Stimulated activated CD4-positive, alpha-beta T cell treated with anti-CD3 and anti-CD28 coated beads, TNF-alpha, amount 100 ng/mL, for 4 hours (primary cell): ENCODE measurements at places on chromosomes 3 and 15.

GRCh38 chr3:71688121-71688520, 37.1 kb downstream of the EIF4E3 start:
- no peak for DNase-seq

DNA sequence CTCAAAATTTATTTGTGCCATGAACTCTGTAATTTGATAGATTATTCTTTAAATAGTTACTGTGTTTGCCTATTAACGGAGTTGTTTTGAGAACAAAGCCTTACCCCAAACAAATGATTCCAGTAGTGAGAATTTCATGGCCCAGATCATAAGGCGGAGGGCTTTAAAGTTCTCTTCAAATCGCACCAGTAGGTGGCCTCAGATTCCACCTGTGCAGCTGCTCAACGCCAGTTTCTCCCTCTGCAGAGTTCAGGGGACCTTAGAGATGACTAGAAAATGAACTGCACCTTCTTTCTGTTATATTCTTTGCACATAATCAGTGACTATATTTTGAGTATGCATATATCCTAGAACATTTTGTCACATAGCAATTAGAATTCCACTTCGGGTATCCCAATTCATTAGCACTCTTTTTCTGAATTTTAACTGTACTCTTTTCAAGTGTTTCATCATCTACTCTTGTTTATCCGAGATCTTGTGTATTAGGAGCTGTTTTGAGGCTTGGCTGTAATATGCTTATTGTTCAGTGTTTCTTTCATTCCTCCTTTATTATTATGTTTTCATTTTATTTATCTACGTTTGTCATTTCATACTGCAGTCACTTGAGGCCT, 232.6 kb upstream of the CHRM5 start:
- no peak for DNase-seq

- DNase-seq: no peak
These were observed 323.3 kb downstream of the CTNNB1 start for GRCh38 chr3:41522612-41523011.

DNA sequence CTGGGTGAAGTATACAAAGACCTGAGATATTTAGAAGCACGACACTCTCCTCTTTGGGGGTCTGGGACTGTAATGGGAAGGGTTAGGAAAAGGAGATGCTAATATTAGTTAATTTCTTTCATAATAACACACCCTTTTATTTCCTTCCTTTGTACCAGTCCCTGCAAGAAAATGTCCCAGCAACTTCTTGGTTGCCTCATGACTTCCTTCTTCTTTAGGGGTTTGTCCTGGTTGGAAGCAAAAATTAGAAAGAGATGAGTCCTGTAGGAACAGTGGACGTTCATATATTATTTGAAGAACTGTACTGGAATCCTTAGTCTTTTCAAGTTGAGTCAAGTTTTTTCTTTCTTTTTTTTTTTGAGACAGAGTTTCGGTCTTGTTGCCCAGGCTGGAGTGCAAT, 227.8 kb upstream of the TBL1XR1 start:
- no peak for DNase-seq

- DNase-seq: no peak
These were observed 195.6 kb downstream of the RPLP1 start for GRCh38 chr15:69648212-69648611.

GRCh38 chr3:62817678-62818077, 57.5 kb downstream of the CADPS start:
- DNase-seq: no peak

GRCh38 chr3:196096382-196096953, 14.6 kb upstream of the TFRC start:
- no peak for DNase-seq

DNA sequence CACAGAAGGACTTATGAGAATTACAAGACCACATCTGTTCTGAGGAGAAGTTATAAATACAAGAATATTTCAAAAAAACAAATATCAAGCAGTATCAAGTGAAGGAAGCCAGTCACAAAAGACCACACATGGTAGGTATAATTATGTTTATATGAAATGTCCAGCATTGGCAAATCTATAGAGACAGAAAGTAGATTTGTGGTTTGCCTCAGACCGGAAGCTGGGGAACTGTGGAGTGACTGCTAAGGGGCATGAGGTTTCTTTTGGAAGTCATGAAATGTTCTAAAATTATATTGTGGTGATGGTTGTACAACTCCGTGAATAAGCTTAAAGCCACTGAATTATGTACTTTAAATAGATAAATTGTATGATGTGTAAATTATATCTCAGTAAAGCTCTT, 136.9 kb downstream of the FRMD5 start:
- DNase-seq: no peak

DNA sequence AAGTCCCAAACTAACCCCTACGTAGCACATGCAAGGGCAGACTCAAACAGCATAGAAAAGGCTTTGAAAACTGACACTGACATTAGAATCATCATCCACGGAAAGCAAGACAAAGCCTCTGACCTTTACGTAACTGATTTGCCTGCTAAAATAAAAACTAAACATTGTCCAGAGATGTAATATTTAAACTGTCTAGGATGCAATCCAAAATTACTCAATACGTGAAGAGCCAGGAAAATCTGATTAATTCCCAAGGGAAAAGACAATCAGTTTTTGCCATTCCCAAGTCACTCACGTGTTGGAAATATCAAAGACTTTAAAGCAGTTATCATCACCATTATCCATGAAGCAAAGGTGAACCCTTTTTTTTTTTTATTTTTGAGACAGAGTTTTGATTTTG, 13.3 kb upstream of the IQCF1 start:
- DNase-seq: no peak

DNA sequence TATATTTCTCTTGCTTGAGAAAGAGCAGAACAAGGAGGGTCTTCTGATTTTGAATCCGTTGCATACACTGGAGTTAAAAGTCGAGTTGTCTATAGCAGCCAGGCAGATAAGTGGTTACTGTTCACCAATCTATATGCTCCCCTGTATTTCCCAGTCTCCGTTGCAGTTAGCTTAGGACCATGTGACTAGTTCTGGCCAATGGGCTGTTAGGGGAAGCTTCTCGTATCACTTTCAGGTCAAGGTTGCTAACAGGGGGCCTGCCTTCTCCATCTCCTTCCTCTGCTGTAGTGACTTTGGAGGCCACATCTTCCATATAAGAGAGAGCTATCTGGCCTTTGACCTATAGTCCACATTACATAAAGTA, 188.5 kb upstream of the KBTBD8 start:
- DNase-seq: no peak

DNA sequence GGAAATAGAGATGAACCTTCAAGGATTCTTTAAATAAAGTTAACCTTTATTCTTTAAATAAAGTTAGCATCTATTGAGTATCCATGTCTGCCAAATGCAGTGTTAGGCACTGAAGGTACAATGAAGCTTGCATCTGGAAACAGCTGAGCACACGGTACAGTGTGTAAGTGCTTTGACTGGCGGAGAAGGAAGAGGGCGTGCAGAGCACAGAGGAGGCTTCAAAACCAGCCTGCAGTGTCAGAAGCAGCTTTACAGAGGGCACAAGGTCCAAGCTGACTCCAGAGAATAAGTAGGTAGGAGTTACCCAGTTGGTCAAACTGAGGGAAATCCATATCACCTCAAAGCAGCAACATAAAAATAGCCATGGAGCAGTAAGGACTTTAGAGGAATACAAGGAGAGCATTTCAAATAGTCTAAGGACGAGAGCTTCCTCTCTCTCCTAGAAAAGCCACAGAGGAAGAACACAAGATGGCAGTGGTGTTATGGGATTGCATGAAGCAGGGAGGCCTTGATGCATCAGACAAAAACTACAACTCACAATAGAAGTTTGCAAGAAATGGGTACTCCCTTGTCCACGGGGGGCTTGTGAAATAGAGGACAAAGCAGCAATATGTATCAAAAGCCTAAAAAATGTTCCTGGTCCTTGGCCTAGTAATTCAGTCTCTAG, 60.3 kb upstream of the PPP2R3A start:
- no peak for DNase-seq

DNA sequence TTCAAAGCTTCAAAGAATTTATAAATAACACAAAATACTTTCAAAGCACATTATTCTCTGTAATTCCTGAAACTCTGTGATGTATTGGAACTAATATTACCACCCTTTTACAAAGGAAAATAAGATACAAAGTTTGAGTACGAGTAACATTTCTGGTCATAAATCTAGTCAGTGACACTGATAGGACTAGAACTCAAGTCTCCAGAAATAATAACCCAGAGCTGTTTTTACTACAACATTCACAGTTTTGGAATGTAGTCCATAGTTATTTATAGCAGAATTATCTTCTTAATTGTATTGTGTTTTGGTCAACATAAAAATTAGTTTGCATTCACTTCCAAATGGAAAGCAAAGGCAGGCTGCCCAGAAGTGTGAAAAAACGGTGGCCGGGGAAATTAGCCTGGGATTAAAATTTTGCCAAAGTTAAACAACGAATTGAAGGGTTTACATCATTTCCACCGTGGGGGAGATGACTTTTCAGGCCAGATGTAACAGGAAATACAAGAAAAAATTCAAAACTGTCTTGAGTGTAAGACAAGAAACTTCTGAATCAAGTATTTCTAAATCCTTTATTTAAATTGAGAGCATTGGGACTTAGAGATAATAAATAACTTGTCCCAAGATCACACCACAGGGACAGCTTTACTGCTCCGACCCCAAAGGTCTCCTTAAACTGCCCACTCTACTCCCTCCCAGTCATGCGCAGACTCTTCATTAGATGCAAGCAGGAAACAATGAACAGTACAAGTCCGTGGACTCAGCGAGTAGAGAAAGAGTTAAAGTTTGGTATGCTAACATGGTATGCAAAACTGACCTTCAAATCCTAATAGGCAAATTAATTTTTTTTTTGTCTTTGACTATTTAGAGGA, 74.3 kb upstream of the VGLL4 start:
- DNase-seq: no peak

DNA sequence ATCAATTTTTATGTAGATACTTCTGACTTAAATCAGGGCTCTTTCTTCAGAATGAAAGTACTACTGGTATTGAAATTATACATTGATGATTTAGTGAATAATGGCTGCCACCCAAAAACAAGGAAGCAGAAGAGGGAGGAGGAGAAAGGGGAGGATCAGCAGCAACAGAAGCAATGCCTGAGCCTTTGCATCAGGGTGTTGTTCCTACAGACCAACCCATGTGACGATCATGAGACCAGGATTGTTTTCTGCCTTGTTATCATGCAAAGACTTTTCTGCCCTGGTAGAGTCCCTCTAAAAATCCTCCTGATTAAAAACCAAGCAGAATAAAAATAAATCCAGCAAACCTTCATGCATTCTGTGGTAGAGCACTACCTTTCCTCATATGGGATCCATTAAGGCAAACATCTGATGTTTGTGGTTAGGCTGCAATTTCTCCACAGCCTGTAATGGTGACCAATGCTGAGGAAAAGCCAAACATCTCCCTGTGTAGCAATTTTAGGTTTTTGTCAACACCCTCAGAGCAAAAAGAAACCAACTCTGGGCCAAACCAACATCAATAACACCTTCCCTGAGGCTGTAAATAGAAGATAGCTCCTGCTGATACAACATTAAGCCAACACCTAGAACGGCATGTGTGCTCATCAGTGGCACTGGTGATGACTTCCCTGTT, 191.7 kb downstream of the ATP8B4 start:
- DNase-seq: no peak

- no peak for DNase-seq
These were observed 281.2 kb upstream of the THBS1 start for GRCh38 chr15:39299486-39300267.

GRCh38 chr3:139123377-139124095, 78.8 kb upstream of the PRR23C start:
- no peak for DNase-seq
